ENCODE measurements at places on chromosomes 5 and 9.

- DNase-seq: peak; percentile 36
These were observed 54.0 kb downstream of the CCDC171 start for GRCh38 chr9:15606643-15607472.

GRCh38 chr9:74521009-74521408, 23.9 kb downstream of the RORB start:
- no peak for DNase-seq

DNA sequence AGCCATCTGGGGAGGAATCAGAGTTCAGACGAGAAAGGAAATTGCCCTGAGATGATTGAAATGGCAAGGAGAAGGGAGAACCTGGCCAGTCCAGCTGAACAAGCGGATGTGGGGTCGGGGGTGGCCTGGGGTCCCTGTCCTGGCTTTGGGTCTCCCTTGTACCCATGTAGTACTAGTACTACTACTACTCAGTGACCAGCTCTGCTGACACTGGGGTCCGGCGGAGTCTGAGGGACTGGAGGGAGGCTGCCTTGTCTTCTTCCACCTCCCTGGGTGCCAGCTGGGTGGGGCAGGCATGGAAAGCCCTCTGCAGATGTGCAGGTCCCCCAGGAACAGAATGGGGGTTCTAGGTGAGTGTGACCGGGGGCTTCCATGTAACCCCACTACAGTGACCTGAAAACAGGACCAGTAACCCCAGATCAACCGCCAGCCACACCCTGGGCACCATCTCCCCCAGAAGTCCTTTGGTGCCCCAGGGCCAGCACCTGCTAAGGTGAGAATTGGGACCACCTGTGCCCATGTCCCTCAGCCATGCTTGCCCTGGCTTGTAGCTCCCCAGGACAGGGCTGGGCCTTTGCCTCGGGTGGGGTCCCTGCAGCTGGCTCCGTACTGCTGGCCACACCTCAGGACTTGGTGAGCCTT, 89.1 kb upstream of the COL5A1 start:
- DNase-seq: no peak

DNA sequence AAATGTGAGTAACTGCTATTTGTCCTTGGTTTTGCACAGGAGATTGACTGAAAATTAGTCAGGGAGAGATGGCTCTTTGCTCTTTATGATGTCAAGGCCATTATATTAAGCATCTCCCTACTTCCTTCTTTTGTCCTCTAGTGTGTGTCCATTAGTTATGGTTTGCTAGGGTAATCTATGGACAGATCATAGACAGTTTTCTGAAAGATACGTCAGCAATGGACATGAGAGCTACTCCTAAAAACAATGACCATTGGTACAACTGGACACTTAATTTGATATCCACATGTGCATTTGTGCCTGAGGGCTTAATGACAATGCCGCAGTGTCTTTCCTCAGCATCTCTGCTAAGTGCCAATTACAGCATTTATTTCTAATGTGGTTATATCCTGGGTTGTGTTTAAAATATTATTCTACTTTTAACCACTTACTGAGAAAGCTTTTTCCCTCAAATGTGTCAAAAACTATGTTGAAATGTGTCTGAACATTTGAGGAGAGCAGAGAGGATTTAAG, 218.2 kb upstream of the RFX3 start:
- DNase-seq: no peak

GRCh38 chr5:144139586-144139985, 30.9 kb downstream of the YIPF5 start:
- peak; percentile 87 for DNase-seq

DNA sequence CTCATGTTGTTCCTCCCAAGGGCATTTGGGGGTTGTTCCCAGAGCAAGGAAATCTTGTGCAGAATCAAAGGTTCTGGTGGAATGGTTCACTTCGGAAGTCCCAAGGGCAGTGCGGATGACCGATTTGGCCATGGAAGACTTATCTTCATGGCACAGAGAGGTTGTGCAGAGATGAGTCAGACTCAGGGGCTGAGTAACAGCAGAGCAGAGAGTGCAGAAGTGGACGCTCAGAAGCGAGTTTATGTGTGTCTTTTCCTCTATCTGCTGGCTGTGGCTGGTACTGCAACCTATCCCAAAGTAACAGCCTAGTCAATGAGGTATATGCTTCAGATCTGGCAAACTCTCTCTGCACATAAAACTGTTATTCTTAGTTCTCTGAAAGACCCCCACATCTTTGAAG, 118.1 kb downstream of the DPYSL3 start:
- DNase-seq: peak; percentile 75

- no peak for DNase-seq
These were observed 3.9 kb downstream of the PLK2 start for GRCh38 chr5:58456026-58456425.

DNA sequence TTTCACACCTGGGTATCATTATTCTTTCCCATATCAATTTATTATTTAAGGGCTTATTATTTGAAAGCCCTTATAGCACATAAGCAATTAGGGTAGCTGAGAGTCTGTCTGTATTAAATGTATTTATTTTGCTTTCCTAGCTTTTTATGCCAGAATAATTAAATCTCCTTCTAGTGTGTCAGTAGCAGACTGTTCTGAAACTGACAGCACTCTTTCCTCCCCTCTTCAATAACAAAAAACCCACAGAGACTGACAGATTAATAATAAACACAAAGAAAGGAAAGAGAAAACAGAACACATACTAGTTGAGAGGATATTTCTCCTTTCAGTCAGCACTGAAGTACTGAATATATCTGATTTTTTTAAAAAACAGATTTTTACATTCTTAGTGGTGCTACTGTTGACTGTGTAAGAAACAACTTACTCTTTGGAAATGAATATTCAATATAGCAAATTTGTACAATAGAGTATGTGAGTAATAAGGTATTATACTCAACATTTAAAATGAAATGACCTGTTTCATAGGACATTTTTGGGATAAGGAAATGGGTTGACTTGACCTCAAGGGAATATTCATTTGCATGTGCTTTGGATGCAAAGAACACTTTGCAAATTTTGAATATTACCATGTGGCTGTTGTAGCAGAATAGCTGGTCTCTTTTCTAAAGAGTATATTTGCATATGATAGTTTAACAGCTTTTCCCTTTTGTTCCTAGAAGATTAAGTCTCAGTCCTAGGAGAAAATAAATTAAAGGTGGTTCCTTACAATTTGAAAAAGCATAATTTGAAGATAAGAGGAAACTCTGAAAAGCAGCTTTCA, 208.3 kb downstream of the SPATA31D1 start:
- DNase-seq: no peak

- no peak for DNase-seq
These were observed 36.7 kb downstream of the PTPDC1 start for GRCh38 chr9:94120854-94121376.

GRCh38 chr5:136766456-136766855, 401.1 kb upstream of the TRPC7 start:
- DNase-seq: no peak

GRCh38 chr9:133920471-133920870, 71.7 kb downstream of the VAV2 start:
- DNase-seq: no peak

DNA sequence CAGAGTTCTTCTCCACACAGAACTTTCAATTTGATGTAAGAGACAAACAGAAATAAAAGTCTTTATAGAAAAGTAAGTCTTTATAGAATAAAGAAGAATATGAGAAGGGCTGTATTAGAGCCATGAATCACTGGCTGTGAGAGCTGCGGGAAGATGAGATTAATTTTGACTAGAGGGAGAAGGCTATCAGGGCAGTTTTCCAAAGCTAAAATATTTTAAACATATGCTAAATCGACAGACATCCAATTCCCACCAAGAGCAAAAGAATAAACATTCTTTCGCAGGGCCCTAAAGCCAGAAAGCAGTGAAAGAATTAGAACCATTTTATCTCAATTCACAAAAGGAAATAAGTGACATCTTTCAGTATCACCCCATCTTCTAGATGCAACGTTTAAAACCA, 208.3 kb upstream of the MAP3K1 start:
- no peak for DNase-seq

GRCh38 chr5:171127314-171127713, 181.7 kb upstream of the TLX3 start:
- DNase-seq: peak; percentile 66

- DNase-seq: peak; percentile 48
These were observed 93.0 kb downstream of the YTHDC2 start for GRCh38 chr5:113606298-113607134.

DNA sequence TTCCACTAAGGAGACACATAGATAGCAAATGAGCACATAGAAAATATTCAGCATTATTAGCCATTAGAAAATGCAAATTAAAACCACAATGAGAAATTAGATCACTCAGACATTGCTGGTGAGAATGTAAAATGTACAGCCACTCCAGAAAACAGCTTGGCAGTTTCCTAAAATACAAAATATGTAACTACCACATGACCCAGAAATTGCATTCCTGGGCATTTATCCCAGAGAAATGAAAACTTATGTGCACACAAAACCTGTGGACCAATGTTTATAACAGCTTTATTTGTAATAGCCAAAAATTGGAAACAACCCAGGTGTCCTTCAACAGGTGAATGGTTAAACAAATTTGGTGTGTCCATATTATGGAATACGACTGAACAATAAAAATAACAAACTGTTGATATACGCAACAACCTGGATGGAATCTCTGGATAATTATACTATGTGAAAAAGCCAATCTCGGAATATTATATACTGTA, 34.8 kb upstream of the SHC3 start:
- no peak for DNase-seq

DNA sequence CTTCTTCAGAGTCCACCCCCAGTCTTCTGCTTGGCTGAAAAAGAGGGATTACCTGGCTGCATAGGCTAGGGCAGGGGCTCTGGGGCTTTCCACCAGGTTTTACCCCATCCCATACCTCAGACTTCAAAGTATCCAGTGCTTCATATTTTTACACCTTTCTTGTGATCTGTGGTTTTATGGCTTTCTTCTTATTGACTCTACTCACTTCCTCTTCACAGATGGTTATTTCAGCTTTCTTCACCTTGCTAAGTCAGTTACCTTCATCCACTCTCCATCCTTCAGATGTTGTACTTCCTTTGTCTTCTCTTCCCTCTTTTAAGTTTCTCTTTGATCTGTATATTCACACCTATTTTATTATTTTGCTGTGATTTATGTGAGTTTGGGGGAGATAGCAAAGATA, 104.3 kb downstream of the GRIA1 start:
- DNase-seq: no peak

- peak; percentile 72 for DNase-seq
These were observed at the start of gene REEP5 for GRCh38 chr5:112921833-112922817. Gene REEP5, minus strand, starts transcription at chr5:112922227. Its CDS starts 37 bp downstream, at chr5:112922190.

DNA sequence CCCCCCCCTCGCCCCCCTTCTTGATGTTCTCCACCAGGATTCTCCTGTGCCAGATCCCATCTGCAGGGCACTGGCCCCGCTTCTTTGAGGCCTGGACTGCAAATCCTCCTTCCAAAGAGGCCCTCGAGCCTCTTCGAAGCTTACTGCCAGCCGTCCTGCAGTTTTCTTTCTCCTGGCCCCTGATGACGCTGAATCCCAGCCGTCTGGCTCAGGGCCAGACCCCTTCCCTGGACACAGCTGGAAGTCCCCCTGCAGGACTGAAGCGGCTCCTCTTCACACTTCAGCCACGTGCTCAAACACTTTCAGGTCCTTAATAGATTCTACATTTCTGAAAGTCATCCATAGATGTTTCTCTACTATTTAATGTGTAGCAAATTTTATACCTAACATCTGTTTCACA, 121.5 kb downstream of the EHMT1 start:
- DNase-seq: peak; percentile 45

DNA sequence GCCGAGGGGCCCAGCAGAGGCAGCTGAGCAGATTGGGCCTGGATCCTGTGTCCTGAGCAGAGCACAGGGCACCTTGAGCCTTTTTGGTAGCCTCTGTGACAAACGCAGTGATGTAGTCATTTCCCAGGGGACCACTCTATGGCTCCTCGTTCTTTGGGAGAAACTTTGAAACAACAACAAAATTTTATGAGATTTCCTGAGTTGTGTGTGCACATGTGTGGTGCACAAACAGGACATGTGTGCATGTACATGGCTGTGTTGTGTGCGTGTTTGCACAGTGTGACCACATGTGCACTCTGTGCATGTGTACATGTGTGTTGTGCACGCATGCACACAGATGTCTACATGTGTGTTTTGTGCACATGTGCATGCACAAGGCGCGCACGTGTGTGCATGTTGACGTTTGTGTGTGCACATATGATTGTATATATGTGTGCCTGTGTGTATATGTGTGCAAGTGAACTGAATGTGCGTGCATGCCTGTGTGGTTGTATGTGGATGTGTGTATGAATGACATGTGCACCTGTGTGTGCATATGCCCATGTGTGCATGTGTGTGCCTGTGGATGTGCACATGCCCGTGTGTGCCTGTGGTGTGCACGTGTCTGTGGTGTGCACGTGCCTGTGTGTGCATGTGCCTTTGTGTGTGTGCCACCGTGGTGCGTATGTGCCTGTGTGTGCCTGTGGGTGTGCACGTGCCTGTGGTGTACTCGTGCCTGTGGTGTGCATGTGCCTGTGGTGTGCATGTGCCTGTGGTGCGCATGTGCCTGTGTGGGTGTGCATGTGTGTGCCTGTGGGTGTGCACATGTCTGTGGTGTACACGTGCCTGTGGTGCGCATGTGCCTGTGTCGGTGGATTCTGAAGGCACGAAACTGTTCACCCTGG, 221.6 kb downstream of the CACNA1B start:
- DNase-seq: no peak

- DNase-seq: no peak
These were observed 159.8 kb upstream of the GLRA1 start for GRCh38 chr5:152084476-152084875.

- DNase-seq: peak; percentile 11
These were observed 45.2 kb downstream of the RNF130 start for GRCh38 chr5:180026320-180026719.

DNA sequence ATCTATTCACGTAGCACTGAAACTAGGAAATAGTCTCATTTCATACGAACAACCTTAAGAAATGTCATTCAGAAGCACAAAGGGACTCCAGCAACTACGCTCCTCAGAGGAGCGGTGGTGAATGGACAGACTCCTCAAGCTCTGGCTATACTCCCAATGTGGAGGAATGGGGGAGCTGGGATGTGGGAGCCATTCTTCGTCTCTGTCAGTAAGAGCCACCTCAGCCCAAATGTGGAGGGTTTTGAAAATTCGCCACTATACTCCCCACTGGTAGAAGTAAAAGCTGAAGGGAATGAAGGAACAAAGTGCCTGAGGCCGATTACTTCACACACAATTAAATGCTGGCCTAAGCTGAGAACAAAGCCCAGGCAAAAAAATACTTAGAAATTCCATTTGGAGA, 96.3 kb downstream of the ADAMTS12 start:
- DNase-seq: no peak

- DNase-seq: no peak
These were observed 14.7 kb downstream of the DNAJC25 start for GRCh38 chr9:111645806-111646205.

GRCh38 chr5:172175263-172175719, 12.7 kb downstream of the STK10 start:
- no peak for DNase-seq

GRCh38 chr9:38054653-38055052, 14.4 kb downstream of the SHB start:
- no peak for DNase-seq

- DNase-seq: peak; percentile 24
These were observed 29.0 kb downstream of the MTMR12 start for GRCh38 chr5:32283539-32284377.

Data from AG10803 (cell line).